ENCODE measurements at places on chromosomes 4 and X.

- DNase-seq = no peak
Observed at GRCh38 chrX:373641-374471, 12.9 kb downstream of the PPP2R3B start.

GRCh38 chr4:153335665-153336064 lies 8.8 kb upstream of the MND1 start:
- DNase-seq = peak; percentile 69

DNA sequence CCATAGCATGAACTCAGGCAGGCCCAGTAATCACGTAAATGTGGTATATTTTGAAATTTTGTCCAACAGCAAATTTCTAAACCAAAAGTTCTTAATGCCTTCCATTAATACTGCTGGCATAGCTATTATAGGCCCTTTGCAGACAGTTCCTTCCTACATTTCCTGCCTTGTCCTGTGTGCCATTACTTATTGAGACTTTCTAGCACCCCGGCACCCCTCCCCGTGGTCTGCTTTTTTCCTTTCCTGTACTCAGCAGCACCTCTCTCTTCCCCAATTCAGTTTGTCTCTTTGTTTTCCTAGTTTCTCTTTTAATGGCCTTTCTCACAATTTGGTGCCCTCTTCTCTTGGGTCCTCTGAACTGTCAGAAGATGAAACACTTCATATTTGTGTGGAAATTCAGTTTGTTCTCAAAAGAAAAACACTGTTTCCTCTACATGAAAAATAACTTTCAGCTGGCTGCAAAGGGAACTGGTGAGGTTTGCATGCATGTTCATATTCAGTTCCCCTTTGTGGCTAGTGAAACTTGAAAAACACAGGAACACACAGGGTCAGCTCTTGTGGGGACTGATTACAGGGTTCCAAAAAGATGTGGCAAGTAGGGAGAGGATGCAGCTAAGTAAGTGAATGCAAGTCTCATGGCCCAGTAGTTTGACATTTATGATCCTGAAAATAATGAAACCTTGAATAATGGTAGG lies 17.1 kb downstream of the GPR34 start:
- no peak for DNase-seq

GRCh38 chrX:94751611-94752010 lies 1077.6 kb downstream of the FAM133A start:
- DNase-seq = no peak

DNA sequence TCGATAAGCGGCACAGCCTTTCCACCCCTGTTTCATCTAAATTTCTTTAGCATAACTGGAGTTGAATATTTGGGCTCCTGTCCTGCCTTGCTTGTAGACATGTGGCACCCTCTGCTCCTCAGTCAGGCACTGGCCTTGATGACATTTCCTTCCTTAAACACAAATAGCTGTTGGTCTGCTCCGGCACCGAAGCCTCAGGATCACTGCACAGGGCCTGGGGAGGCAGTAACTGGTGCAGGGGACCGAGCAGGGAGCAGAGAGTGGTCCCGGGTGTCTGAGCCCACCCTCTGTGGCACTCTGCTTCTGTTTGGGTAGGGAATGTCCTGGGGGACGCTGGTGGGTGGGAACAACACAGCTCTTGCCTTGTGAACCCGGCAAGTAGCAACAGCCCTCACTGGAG lies 13.6 kb downstream of the RGS12 start:
- no peak for DNase-seq

GRCh38 chr4:47383829-47384427 lies 79.6 kb downstream of the COMMD8 start:
- peak; percentile 59 for DNase-seq
